ENCODE measurements at places on chromosomes 16 and 17.

DNA sequence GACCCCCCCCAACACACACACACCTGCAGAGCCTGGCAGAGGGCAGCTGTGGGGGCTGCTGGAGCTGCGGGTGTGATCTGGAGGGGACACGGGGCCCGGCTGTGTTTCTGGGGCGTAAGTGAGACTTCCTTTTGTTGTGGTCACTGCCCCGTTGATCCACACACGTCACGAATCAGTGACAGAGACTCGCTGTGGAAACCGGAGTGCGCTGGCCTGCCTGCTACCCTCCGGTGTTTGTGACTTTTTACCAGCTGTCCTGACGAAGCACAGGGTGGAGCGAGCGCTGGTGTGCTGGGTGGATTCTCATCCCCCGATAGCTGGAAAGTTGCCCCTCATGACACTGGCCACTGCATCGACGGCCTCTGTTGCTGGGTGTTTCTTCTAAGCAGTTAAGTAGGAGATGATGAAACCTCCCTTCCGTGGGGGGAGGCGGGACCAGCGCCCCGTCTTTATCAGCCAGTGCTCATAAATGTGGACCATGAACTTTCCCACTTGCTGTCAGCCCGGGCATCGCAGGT, 2.3 kb downstream of the METRNL start:
- DNase-seq, result peak; percentile 34

- DNase-seq, result no peak
These were observed 11.6 kb downstream of the SLC52A1 start for GRCh38 chr17:5023588-5024147.

- DNase-seq, result no peak
These were observed 372 bp upstream of the NDE1 start for GRCh38 chr16:15649727-15650018.

DNA sequence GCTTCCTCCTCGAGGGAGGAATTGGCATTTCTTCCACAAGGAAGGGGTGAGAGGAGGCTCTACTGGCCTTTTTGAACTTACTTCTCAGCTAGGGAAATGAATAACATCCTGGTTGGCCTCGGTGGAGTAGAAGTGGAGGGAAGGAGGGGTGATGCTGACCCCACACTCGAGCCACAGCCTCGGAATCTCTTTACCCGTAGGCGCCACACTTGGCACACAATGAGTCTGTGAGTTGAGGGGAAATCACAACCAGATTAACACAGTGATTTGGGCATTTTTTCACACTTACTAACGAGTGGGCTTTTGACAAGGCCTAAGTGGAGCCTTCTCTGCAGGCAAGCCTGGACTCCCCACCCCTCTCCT, 47.3 kb upstream of the TBX2 start:
- DNase-seq, result no peak

GRCh38 chr16:9055115-9055514, 36.3 kb upstream of the HAPSTR1 start:
- no peak for DNase-seq

DNA sequence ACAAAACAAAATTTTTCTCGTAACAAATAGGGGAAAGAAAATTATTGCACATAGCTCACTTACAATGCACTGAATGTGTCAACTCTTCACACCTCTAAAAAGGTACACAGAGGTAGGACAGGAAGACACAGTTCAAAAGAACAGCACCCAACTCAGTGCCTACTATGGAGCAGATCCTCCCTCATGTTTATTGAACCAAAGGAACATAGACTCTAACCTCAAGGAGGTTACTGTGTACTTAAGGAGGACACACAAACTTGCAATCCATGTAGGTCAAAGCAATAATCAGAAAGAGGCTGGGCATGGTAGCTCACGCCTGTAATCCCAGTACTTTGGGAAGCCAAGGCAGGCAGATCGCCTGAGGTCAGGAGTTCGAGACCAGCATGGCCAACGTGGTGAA, 50.3 kb downstream of the SLC39A11 start:
- DNase-seq, result no peak

Measured in activated CD8-positive, alpha-beta memory T cell treated with anti-CD3 and anti-CD28 coated beads, Interleukin-2, amount 50 U/mL, for 4 hours (primary cell).